ENCODE measurements at places on chromosomes 11 and 22.

DNA sequence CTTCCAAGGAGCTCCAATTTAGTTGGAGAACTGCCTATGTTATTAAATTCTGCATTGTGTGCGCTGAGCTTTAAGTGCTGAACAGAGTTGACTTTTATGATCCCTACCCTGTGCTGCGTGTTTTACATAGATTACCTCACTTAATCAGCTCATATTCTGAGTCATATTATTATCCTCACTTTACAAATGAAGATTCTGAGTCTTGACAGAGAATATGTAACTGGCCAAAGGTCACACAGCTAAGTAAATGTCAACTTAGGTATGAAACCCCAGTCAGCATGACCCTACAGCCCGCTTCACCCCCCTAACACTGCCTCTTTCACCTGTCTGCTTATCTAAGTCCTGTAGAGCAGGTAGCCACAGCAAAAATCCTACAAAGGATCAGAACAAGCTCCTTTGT is 19.8 kb upstream of the TMPRSS5 start:
- no peak for DNase-seq

DNA sequence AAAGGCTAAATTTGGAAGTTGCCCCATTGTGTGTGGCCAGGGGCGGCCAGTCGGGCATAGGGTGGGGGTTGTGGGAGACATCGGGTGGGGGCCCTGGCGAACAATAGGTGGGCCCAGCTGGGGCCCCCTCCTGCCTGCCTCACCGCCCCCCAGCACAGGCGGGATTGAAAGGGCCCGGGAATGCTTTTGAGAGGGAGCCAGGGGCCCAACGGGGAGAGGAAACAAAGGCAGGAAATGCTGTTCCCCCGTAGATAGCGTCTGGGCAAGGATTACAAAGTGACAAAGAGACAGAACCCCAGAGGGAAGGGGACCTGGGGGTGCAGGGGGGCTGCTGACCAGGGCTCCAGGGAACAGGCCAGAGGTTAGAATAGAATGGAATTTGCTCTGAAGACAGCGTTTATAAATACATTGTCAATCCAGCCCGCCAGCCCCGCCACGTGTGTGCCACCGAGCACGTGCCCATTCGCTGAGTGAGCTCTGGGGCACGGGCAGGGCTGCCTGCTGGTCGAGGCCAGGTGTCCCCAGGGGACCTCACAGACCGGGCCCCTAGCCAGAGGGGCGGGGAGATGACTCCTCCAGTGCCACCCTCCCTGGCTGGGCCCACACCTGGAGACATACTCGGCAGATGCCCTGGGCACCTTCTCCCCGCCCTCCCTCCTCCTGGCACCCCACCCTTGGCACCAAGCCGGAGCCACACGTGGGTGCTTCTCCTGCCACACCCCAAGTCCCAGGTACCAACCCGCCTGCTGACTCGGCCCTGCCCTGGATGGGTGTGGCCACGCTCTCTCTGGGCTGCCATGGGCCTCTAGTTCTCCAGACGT is 9.7 kb downstream of the PDGFB start:
- DNase-seq = no peak

DNA sequence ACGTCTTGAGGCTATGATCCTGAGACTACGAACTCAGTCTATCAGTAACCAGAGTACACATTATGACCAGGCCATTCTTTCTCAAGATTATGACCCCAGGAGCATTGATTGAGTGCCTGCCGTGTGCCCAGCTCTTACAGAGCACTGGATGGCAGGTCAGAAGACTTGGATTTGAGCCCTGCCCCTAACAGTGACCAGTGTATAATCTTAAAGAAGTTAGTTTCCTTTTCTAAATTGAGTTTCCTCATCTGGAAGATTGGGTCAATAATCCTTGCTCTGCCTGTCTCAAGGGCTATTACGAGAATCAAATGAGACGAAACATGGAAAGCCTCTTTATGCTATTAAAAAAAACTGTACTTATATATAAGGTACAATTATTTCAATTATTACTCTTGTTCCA is 38.2 kb downstream of the SLCO2B1 start:
- no peak for DNase-seq

DNA sequence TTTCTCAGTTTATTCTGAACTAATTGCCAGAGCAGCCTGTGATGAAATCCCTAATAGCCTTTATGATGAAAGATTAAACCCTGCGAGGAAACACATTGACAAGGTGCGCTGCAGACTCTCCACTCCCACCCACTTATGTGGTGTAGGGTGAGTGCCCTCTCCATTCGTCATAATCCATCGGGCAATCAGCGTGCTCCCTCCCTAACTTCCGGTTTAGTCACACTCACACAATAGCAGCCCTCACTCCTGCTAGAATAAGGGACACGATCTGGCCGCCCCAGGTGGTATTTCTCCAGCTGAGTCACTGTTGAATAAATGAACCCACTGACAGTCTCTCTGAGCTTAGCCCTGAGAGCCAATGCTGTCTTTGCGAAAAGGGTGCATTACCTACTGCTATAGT is 188.3 kb downstream of the OPCML start:
- DNase-seq = peak; percentile 70

DNA sequence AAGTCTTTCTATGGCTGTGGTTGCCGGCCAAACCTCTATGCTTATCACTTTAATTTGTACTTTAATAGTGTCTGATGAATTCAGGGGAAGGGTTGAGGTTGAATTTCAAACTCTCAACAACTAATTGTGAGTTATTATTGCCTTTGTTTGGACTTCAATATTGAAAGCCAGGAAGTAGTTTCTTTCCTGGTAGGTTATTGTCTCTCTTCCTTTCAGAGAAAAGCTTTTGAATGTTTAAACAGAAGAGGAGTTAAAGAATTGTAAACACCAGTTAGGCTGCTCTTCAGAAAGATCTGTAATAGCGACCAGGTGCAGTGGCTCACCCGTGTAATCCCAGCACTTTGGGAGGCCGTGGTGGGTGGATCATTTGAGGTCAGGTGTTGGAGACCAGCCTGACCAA is 22.2 kb downstream of the NNMT start:
- DNase-seq = no peak
